GM12864 (cell line): ENCODE measurements at places on chromosomes 12 and 14.
A peak's percentile ranks its signal among the peaks of the same experiment; 100 is the strongest.

- DNase-seq = peak; percentile 53
Observed at GRCh38 chr14:22319526-22320361, 269.3 kb downstream of the DAD1 start.

- DNase-seq = no peak
Observed at GRCh38 chr12:84842406-84843013, 70.1 kb downstream of the SLC6A15 start.

GRCh38 chr12:106855221-106855758, 80.8 kb downstream of the RIC8B start:
- no peak for DNase-seq

DNA sequence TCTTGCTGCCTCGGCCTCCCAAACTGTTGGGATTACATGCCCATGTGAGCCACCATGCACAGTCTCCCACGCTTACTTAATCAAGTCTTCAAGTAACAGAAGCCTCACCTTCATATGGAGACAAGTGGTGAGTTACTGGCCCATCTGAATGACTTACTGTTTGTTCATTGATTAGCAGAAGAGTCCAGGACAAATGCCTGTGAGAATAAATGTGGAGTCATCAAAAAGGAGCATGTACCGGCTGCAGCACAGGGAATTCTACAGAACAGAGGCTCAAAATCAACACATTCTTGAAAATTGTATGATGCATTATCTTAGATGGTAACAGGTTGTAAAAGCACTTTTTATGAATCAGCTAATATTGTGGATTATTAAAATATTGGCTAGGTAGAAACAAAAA, 72.5 kb upstream of the FERMT2 start:
- DNase-seq = no peak

DNA sequence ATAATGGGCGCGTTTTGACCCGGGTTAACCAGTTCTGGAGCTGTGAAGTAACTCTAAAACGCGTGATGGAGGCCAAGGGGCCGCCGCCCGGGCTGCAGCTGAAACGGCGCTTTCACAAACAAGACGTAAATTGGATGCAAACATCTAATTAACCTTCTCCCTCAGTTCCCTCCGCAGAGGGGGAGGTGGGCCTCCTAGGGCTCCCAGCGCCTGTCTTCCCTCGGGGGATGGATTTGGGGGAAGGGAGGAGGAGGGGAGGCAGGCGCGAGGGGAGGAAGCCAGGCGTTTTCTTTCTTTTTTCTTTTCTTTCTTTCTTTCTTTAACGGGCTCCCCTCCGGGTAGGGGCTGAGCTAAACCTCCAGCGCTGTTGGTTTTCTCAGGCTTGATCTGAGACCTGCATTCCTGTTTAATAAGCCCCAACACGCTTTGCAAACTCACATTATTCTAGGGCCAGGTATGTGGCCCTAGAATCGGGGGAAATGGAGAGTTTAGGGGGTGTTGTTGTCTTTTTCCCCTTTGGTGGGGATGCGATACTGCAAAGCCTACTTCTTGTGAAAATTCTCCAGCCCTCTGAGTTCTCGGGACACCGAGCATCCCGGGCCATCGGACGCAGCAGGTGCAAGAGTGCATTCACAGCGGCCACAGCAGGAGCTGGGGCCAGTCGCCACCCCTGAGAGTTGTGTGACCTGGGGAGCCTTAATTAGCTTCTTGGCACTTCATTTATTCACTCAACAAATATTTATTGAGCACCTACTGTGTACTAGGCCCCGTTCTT, 43.6 kb upstream of the LHX5 start:
- DNase-seq = no peak

GRCh38 chr12:8031872-8032241, 659 bp upstream of the FOXJ2 start:
- DNase-seq = no peak

- no peak for DNase-seq
Observed at GRCh38 chr14:72715215-72715849, 178.6 kb downstream of the DPF3 start.

DNA sequence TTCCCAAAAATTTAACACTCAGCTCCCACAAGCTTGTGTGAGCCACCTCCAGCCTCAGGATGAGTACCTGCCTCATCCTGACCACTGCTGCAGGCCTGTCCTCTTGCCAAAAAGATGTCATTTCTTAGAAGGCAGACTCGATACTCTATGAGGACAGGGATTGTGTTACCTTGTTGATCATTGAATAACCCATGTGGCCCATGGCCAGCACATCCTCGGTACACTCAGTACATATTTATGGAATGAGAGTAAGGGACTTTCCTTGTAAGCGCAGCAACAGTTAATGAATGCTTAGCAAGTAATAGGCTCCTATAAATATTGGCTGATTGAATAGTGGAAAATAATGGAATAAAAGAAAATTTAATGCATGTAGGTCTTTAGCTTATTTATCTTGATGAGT, 15.3 kb upstream of the DGLUCY start:
- no peak for DNase-seq

- DNase-seq = no peak
Observed at GRCh38 chr14:72644038-72644437, 249.9 kb downstream of the DPF3 start.

DNA sequence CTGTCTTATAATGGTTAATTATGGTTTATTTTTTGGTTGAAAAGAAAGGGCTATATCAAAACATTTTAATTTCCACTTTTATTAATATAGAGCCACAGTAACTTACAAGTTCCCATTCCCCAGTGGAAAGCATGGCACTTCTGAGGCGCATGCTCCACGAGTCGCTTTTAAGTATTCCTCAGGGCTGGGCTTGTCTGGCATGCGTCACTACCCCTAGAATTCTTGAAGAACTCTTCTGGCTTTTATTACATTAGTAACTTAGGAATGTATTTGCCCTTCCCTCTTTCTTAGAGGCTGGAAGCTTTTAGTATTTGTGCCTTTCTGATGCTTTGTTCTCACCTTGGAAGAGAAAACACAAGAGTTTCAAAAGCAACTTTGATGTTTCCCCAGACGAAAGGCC, 81.1 kb downstream of the ESR2 start:
- no peak for DNase-seq

GRCh38 chr12:132496358-132496669, 6.4 kb downstream of the FBRSL1 start:
- no peak for DNase-seq

DNA sequence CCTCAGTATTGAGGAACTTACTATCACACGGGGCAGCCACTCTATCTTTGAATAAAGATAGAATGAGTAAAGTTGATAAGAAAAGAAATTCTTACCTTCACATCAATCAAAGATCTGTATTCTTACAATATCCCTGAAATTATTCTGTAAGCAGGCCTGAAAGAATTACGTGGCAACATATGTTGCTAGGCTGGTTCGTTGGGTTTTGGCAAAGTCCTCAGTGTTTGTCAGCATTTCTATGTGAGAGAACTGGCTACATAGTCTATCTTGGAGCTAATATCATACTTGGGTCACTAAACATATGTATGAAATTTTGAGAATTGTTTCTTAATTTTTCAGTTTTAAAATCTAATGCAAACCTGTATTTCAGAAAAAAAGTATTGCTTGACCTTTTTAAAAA, 412.2 kb upstream of the GARIN6 start:
- DNase-seq = no peak

- no peak for DNase-seq
Observed at GRCh38 chr14:24162093-24162492, 1.0 kb downstream of the IRF9 start.

DNA sequence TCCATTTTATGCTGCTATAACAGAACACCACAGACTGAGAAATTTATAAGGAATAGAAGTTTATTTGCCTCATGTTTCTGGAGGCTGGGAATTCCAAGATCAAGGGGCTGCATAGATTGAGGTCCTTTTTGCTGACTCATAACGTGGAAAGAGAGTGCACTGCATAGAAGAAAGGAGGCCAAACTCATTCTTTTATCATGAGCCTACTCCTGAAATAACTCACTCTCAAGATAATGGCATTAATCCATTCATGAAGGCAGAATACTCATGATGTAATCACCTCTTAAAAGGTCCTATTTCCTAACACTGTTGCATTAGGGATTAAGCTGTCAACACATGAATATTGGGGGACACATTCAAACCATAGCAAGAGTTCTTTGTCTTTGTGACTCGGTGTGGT, 60.0 kb upstream of the FBXO33 start:
- no peak for DNase-seq
